ENCODE measurements at places on chromosomes 6 and 20. TPM values are rescaled to one million over a fixed set of nuclear protein-coding genes. Genes with fewer than 3 reads are reported as not detected.

Gene NNAT
- total RNA-seq = not detected

Gene BTN1A1
- total RNA-seq = not detected

Gene EYA2
- total RNA-seq = not detected

Gene ARFGEF3
- total RNA-seq = 1.3 TPM

Gene CTAGE9
- not detected for total RNA-seq

Gene MYLK2
- 2.1 TPM for total RNA-seq

Gene SLC35D3
- total RNA-seq = not detected

Gene OXT
- total RNA-seq = not detected

Gene TFAP2B
- 8.9 TPM for total RNA-seq

Gene SPTLC3
- total RNA-seq = 3.0 TPM

Gene TRDN
- total RNA-seq = not detected

Gene F13A1
- not detected for total RNA-seq

Gene ILRUN
- total RNA-seq = 15.4 TPM

Gene RNF39
- not detected for total RNA-seq

Gene ZNF391
- 3.7 TPM for total RNA-seq

Gene DDAH2
- 25.3 TPM for total RNA-seq
